ENCODE measurements at places on chromosomes 12 and 14. TPM values are rescaled to one million over a fixed set of nuclear protein-coding genes. Genes with fewer than 3 reads are reported as not detected.

DNA sequence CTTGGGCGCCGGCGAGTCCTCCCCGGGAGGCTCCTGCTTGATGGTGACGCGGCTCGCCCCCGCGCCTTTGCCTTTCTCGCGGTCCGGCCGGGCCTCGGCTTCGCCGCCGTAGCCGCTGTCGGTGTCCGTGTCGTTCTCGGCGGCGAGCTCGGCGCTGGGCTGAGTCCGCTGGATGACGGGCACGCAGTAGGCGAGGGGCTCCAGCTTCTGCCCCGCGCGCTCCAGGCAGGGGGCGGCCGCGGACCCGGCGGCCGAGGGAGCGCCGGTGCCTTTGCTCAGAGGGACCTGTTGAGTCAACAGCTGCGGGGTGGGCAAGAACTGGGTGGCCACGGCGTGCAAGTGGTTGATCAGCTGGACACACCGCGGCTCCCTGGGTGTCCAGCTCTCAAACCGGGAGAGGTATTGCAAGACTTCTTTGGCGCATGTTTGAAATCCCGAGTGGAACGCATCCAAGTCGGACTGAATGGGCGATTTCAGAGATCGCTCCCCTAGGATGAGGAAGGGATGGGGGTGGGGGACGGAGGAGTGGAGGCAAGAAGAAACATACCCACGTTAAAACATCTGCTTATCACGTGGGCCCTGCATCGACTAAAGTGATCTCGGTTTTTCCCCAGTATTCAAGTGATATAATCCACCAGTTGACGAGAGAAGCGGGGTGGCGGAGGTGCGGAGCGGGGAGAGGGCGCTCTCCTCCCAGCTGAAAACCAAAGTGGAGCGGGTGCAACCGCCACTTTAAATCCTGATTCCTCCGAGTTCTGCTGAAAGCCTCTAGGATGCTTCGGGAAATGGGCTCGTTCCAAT lies 2.0 kb downstream of the BHLHE41 start:
- DNase-seq = peak; percentile 74

- no peak for DNase-seq
Measured at GRCh38 chr12:47111392-47111778, 31.6 kb upstream of the AMIGO2 start.

- DNase-seq = no peak
Measured at GRCh38 chr12:100897240-100897639, 102.7 kb downstream of the ANO4 start.

- no peak for DNase-seq
Measured at GRCh38 chr14:104219731-104220214, 81.4 kb downstream of the KIF26A start.

DNA sequence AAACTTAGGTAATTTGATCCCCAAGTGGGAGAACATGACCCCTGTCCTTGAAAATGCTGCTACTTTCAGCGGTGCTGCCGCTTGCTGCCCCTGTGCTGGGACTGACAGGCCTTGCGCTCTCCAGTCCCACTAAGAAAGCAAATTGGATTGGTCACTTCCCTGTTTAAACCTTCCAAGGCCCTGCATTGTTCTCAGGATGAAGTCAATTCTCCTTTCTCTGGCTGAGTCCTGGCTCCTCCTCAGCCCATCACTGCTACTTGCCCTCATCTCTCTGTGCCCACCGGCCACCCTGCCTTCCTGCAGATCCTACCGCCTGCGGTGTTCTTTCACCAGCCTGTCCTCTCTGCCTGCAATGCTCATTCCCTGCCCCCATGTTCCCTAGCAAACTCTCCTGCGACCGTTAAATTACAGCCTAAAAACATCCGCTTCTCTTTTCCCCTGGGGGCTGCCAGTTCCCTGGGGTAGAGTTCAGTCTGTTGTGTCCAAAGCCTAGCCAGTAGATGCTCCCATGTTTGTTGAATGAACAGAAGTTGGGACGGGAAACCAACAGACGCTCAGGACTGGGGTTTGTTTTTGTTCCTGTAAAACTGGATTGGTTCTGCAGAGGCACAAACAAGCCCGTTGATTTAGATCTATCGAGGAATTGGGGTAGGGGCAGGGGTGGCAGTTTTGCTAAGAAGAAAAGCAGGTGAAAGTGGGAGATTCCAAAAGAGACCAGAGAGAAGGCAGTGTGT lies 127.3 kb upstream of the HIF1A start:
- DNase-seq = no peak

DNA sequence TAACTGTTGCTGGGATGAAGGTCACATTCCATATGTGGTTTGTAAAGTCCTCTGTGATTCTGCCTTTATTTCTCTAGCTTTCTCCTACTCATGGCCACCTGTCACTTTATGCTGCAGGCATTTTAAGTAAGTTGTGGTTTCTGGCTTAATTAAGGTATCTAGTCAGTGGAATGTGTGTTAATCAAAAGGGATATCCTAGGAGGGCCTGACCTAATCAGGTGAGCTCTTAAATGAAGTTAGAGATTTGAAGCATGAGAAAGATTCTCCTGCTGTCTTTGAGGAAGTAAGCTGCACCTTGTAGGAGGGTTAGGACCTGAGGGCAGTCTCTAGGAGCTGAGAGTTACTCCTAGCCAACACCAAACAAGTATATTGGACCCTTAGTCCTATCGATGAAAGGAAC lies 90.3 kb downstream of the ETNK1 start:
- DNase-seq = no peak

RND1 gene
- polyA plus RNA-seq = 0.39 TPM

SCN8A gene
- 9.7 TPM for polyA plus RNA-seq

All from SK-N-SH (cell line).